Suppressor macrophage treated with lipopolysaccharide for 1 hour (primary cell): ENCODE measurements at places on chromosomes 16 and 17.

GRCh38 chr17:57396511-57396921 is 140.2 kb downstream of the MSI2 start:
- DNase-seq: no peak

GRCh38 chr17:78041386-78042179 is 83.1 kb downstream of the TNRC6C start:
- DNase-seq: no peak

DNA sequence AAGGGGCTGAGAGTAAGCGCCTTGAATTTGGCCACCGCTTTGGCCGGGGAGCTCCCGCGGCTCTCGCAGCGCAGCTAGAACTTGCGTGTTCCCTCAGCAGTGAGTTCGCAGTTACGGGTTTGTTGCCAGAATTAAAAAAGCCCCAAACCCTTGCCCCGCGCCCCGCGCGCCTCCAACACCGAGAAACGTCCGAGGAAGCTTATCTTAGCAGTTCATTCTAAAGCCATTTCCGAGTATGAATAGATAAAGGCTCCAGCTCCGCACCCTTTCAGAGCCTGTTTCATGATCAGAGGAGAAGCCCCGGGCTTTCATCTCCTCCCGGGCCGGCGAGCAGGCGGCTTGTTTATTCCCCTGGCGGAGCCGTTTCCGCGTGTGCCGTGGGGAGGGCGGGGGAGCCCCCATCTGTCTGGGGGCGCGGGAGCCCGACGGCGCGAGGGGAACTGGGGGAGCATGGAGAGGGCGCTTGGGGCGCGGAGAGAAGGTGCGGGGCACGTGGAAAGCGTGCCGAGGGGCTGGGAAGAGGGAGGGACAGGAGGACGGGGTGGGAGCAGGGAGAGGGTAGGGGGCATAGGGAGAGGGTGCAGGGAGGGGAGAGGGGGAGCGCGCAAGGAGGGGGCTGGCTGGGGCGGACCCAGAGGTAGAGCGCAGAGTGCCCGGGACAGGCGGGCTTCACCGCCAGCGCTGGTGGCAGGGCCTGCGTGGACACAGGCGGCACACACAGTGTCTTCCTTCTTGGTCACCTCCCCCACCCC is 9.9 kb downstream of the TBX4 start:
- no peak for DNase-seq

DNA sequence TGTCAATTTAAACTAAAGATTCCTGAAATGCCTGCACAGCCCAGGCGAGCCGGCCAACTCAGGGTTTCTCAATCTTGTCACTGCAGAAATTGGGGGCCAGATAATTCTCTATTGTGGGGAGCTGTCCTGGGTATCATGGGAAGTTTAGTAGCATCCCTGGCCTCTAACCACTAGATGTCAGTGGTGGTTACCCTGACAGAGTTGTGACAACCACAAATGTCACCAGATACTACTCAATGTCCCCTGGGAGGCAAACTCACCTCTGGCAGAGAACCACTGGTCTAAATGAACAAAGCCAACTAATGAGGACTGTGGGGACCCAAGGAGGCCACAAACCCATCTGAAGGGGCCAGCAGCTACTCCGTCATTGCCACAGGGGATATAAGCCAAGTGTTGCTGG is 90.9 kb downstream of the MYH11 start:
- peak; percentile 75 for DNase-seq

GRCh38 chr17:17036524-17036998 is 5.7 kb upstream of the MPRIP start:
- DNase-seq: peak; percentile 85
